A549 treated with GW870086 at 1 μM for 4 hours (cell line): ENCODE measurements at places on chromosomes 7 and 10. TPM values are rescaled to one million over a fixed set of nuclear protein-coding genes. Genes with fewer than 3 reads are reported as not detected.

Gene CRHR2
- total RNA-seq = 0.05 to 0.07 TPM in 2 of 5 replicates, not detected in the others

Gene FAM25C
- total RNA-seq = 1.0 to 2.3 TPM (median 1.8 TPM) in 4 of 5 replicates, not detected in the other

Gene EVX1
- total RNA-seq = 0.09 to 0.27 TPM (median 0.11 TPM) in 5 replicates

Gene ZNF487
- 5.5 to 8.4 TPM (median 6.5 TPM) in 5 replicates for total RNA-seq

Gene FOXI2
- total RNA-seq = not detected in 5 replicates

Gene H2AZ2
- total RNA-seq = 212 to 256 TPM (median 244 TPM) in 5 replicates
